ENCODE measurements at places on chromosomes 16 and 17. TPM values are rescaled to one million over a fixed set of nuclear protein-coding genes. Genes with fewer than 3 reads are reported as not detected.

- DNase-seq: peak; percentile 18
- no peaks in the 10 kb centered on the region for H3K36me3 ChIP-seq
- H3K4me1 ChIP-seq: no peaks in the 10 kb centered on the region
- H3K4me3 ChIP-seq: no peak overlapping the region
These were observed 424.1 kb downstream of the CA10 start for GRCh38 chr17:51734462-51734861.

- peaks cover 17% of the 10 kb centered on the region for H3K36me3 ChIP-seq
- no peak for DNase-seq
- H3K4me1 ChIP-seq: peaks cover 10% of the 10 kb centered on the region
- no peaks in the 10 kb centered on the region for H3K27me3 ChIP-seq
- H3K27ac ChIP-seq: no peak overlapping the region
These were observed 46.0 kb downstream of the FOXK2 start for GRCh38 chr17:82565551-82565950.

DNA sequence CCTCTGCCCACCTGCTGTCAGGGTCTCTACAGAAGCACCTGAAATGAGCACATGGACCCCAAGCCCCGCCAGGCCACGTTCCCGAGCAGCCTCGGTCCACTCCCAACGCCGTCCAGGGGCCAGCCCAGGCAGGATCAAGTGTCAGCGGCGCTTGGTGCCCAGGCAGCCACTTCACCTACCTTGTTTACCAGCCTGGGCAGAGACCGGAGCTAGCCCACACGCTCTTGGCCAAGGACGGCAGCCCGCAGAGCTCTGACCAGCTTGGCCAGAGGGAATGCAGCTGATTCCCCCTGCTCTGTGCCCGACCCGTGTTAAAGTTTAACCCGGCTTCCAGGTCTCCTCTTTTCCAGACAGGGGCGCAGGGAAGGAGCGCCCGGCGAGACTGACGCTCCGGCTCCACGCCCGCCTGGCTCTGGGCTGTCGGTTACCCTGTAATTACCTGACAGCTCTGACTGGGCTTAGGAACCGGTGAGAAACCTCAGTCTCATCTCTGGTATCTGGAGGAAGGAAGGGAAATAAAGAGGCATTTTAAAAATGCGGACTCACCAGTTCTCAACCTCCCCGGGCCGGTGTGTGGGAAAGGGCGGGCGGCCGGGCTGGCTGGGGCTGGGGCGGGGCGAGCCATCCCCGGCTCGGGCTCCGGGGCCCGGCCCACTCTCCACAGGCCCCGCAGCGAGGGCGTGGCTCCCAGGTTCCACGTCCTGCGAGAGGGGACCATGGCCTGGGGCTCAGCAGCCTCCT, 4.6 kb downstream of the KIFC3 start:
- H3K36me3 ChIP-seq: no peaks in the 10 kb centered on the region
- H3K27ac ChIP-seq: no peak overlapping the region
- no peak for DNase-seq
- H3K4me1 ChIP-seq: peaks cover 18% of the 10 kb centered on the region
- no peak overlapping the region for H3K4me3 ChIP-seq

ODAD4 gene
- 0.77 TPM for total RNA-seq

GGNBP2 gene
- total RNA-seq: 74.8 TPM

HSPB9 gene
- not detected for total RNA-seq
